ENCODE measurements at places on chromosomes 6 and 20.

- DNase-seq, result no peak
These were observed 3.9 kb downstream of the OTOR start for GRCh38 chr20:16752082-16752481.

DNA sequence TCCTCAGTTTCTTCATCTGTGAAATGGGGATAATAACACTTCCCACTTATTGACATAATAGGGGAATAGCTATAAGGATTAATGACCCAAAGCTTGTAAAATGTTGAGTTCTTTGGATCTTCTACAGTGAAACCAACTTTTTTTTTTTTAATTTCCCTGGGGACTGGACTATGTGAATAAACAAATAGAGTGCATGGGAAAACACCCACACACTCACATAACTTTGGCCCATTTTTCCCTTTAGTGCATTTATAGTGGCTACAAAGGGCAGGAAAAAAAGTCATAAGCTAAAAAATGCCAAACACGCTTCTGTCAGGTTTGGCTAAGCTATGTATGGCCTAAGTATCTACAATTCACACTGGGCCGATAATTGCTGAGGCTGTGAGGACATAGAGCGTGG, 406.2 kb upstream of the JAG1 start:
- DNase-seq, result no peak

DNA sequence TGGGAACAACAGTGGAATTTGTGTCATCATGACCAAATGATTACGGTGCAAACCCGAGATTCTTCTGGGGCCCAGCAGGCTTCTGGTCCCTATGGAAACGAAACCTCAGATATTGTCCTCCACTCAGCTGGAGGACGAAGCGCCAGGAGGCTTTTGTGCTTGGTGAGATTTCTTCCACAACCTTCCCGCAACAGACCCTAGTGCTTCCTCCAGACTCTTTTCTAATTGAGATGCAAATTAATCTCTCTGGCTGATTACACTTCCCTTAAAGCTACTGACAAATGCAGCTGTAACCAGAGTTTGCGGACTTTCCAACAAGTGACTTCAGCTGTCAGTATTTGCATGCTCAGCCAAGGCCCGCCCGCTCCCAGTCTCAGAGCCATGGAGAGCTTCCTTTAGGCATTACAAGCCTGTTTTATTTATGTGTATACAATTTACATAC, 96.0 kb downstream of the INSM1 start:
- DNase-seq, result no peak

DNA sequence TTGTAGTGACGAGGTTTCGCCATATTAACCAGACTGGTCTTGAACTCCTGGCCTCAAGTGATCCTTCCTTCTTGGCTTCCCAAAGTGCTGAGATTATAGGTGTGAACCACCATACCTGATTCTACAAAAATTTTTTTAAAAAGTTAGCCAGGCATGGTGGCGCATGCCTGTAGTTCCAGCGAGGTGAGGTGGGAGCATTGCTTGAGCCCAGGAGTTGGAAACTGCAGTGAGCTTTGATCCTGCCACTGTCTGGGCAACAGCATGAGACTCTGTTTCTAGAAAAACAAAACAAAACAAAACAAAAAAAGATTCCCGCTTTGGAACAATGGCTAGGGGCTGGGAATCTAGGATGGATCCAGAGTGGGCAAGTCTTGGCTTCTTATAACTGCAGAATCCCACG, 35.1 kb upstream of the SALL4 start:
- DNase-seq, result no peak

- no peak for DNase-seq
These were observed 129.1 kb downstream of the PACRG start for GRCh38 chr6:162856885-162857284.

DNA sequence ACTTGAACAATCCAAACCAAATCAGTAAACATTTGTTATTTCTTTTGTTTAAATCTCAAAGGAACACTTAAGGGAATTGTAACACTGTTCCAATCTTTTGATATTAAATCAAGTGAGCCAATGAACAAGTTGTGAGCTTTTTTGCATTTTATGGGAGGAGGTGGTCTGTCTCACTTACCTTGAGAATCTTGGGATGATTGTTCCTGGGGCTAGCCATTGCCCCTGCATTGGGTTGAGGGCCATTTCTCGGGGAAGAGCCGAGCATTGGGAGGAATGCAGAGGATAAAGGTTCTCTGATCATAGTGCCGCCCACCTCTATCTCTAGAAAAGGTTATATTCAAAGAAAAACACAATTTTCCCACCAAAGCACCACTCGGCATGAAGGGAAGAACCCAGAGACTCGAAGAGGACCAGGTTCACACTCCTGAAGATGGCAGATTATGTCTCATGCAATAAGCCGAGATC, 13.8 kb upstream of the TFB1M start:
- DNase-seq, result no peak

DNA sequence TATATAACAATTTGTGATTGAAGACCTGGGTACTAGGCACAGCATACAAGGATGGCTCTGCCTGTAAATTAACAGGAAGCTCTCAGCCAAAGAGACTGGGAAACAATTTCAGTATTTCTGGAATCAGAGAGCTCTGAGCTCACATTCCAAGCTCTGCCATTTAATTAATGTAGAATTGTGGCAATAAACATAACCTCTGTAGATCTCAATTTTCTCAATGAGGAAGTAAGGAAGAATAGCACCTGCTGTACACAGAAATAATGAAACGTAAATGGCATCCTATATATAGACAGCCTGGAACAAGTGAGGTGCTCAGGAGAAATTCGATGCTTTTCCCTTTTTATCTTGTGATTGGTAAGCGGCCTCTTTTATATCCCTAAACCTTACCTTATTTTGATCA, 538.5 kb upstream of the JAG1 start:
- DNase-seq, result no peak

- no peak for DNase-seq
These were observed 25.1 kb upstream of the ZSCAN9 start for GRCh38 chr6:28200020-28200419.

GRCh38 chr6:143941852-143942627, 66.0 kb downstream of the PLAGL1 start:
- peak; percentile 48 for DNase-seq

- DNase-seq, result no peak
These were observed 540.7 kb downstream of the BCKDHB start for GRCh38 chr6:80647156-80647555.

DNA sequence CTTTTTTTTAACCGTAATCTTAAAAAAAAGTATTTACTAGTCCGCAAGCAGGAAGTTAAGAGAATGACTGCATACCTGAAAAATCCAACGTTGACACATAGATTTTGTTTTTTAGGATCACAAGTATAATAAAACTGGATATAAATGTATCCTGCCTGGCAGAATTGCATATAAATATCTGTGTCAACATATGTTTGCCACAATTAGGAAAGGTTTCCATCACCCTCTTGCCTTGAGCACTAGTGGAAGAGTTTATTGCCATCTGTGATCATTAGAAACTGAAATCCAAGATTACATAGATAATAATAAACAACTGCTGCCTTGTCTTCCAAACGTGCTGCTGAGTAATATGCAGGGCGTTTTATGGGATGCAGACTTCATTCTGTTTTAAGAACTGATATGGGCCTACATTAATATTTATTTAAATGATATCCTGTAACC, 27.9 kb downstream of the PLEKHG1 start:
- no peak for DNase-seq

DNA sequence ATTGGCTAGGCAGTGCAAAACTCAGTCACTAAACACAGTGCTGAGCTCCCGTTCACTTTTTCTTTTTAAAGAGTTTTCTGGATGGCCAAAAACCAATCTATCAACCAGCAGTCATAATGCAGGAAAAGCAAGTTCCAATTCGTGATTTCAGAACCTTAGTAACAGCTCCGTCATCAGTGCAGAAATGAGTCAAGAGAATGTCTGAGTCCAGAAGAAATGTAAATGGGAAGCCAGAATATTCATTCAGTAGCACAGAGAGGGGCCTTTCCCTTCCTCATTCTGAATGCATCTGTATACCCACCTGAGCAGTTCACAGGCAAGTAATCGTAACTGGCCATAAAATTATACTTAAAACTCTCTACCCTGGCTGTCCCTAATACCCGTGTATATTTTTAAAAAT, 20.4 kb downstream of the HUS1B start:
- peak; percentile 86 for DNase-seq

DNA sequence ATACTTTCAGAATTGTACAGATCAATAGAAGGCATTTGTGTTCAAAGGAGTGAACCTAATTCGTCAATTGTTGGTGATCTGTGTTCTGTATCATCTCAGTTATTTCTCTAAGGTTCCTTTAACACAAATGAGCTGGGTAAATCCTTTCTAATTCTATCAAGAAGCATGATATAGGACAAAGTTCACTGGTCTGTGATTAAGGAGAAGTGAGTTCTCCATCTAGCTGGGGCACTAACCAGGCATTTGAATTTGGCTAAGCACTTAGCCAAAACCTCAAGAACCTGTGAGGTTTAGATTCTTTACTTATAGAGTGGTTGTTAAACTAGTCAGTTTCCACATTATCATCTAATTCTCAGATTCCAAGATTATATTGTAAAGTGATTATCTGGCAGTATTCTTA, 50.3 kb downstream of the DOP1A start:
- DNase-seq, result no peak
